ENCODE measurements at places on chromosomes 1 and 21.
A peak's percentile ranks its signal among the peaks of the same experiment; 100 is the strongest.

DNA sequence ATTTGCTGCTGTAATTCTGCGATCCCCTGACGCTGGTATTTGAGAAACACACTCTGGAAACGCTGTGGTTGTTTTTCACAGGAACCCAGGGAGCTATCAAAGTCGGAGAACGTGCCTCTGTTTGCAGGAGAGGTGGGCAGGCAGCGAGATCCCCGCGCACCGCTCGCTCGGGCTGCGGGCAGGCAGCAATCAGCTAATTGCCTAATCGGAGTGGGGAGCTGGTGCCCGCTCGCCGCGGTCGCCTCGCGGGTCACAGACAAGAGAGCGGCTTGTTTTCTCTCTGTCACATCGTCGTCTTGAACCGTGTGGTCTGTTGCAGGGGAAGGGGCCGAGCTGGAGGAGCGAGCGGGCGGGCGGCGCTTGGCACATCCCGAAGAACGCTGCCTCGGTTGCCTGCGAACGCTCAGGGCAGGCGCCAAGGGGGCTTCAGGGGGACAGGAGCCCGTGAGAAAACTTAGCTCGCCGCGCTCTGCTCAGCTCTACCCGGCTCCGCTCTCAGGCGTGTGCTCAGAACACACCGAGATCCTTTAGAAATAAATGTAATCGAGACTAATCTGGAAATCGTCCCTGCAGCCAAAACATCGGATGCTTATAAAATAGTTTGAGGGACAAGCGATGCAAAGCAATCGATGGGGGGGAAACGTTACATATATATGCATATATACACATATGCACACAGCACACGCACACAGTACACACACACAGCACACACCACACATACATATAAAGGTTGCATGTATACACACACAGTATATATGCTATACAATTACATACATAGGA is 93.6 kb upstream of the SMYD2 start:
- no peak for DNase-seq

GRCh38 chr1:3879099-3879498 is 21.0 kb downstream of the C1orf174 start:
- DNase-seq, result no peak

- no peak for DNase-seq
Measured at GRCh38 chr1:15425958-15426357, 12.3 kb upstream of the CTRC start.

DNA sequence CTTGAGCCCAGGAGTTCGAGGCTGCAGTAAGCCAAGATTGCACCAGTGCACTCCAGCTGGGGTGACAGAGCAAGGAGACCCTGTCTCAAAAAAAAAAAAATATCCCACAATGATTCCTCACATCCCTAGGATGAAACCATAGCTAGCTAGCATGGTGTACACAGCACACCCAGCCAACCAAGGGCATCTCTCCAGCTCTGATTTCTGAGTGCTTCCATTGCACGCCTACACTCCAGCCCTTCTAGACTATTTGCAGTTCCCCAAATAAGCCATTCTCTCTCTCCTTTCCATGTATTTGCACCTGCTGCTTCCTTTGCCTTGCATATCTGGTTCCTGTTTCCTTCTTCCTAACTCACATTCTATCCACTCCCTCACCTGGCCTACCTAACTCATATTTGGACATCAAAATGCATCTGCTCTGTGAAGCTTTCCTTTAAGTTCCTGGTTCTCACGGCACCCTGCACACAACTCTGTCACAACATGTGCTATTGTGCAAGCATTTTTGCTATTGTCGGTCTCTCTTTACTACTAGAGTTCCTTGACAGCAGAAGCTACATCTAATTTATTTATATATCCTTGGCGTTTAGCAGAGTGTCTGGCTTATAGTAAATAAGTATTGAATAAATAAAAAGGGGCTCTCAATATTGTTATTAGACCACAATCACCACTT is 2.4 kb upstream of the ELAPOR1 start:
- no peak for DNase-seq

GRCh38 chr1:212698467-212699103 is 1.1 kb downstream of the BATF3 start:
- no peak for DNase-seq

DNA sequence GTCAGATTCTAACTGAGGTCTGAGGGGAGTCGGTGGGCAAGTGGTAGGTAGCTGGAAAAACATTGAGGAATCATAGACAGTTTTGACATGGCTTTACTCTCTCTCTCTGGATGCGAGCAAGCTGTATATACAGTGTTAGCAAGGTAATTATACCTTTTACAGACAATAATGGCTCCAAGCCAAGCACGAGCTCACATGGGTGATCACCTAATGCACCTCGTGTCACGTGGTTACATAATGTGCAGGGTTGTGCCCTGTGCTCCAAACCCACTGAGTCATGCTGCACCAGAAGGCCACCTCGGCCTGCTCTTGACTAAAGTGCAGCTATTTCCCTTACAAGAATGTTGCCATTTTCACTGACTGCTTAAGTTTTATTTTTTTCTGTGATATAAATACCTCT is 7.6 kb upstream of the CLCA2 start:
- no peak for DNase-seq

GRCh38 chr21:37699024-37699775 is 217.1 kb downstream of the KCNJ6 start:
- no peak for DNase-seq

- DNase-seq, result no peak
Measured at GRCh38 chr1:65792669-65793358, at the start of gene PDE4B. Gene PDE4B, plus strand, starts transcription at chr1:65792895.

DNA sequence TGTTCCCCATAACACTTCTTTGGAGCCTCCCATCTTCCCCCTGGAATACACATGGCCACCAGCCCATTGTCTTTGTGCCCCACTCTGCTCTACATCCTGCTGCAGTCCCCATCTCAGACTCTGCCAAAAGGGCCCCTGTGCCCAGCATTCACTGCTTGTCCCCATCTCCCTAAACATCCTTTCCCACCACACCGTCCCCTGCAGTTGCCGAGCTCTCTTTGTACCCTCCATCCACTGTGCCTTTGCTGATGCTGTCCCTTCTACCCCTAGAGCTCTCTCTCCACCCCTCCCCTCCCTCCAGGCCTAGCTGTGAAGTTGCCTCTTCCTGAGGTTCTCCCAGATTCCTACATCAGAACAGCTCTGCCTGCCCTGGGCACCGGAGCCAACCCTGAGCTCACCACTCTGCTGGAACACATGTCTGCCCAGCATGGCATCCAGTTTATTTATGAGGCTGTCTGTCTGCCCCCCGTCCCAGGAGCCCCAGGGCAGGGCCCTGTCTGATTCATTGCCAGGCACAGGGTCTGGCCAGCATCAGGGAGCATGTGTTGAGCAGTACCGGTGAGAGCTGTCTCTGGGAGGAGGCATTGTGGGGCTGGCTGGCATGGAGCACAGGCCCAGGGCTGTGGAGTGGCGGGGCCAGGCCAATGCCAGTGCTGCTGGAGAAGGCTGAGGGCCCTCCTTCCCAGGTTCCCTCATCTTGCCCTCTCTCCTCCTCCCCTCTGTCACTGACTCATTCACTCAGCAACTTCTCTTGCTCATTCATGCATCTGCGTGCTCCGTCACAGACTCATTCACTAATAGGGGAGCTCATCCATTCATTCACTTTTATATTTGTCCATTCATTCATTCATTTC is 28.8 kb downstream of the EDN2 start:
- DNase-seq, result no peak

GRCh38 chr21:45403825-45404729 is 888 bp upstream of the COL18A1 start:
- DNase-seq, result no peak

DNA sequence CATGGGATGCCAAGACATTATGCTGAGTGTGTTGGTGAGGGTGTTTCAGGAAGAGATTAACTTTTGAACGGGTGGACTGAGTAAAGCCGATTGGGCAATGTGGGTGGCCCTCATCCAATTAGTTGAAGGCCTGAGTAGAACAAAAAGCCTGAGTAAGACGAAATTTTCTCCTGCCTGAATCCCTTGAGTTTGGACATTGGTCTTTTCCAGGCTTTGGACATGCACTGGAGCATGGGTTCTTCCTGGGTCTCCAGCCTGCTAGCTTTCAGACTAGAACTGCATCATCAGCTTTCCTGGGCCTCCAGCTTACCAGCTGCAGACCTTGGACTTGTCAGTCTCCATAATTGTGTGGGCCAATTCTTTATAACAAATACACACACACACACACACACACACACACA is 63.6 kb downstream of the NIBAN1 start:
- no peak for DNase-seq

GRCh38 chr1:212487774-212488435 is 55.2 kb downstream of the NENF start:
- DNase-seq, result no peak

GRCh38 chr1:201964261-201964660 is 9.0 kb downstream of the TIMM17A start:
- no peak for DNase-seq

- DNase-seq, result no peak
Measured at GRCh38 chr1:243595527-243596210, 254.4 kb downstream of the AKT3 start.

DNA sequence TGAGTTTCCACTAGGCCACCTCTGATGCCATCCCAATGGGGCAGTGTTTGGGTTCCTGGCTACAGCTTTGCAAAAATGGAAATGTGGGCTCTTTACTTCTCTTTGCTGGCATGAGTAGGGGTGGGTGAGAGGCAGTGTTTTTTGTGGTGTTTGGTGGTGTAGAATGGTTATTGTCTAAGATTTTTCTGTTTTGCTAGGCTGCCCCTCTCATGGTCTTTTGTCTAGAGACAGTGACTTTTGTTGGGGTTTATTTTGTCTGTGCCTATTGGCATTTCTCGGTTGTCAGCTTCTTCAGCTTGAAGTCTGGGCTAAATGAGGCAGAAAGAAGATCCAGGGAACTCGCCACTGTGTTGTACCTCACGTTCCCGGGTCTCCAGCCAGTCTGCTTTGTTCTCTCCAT is 112.1 kb downstream of the CENPF start:
- no peak for DNase-seq

- no peak for DNase-seq
Measured at GRCh38 chr1:55061000-55061705, 21.8 kb downstream of the PCSK9 start.

DNA sequence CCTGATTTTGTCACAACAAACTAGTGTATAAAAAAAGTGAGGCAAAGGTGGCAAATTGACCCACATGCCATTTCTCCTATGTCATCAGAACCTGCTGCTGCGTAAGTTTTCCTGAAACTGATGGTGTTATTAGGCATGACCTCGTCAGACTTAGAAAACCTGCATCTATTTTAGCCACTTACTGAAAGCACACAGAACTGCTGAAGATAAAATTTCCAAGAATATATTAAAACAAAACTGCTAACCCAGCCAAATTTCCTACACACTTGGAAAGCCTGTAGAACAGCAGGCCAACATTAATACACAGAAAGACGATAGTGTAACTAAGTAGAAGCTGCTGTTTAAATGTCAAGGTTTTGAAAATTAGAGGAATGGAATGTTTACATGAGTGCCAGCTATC is 674.5 kb upstream of the CXADR start:
- DNase-seq, result no peak

DNA sequence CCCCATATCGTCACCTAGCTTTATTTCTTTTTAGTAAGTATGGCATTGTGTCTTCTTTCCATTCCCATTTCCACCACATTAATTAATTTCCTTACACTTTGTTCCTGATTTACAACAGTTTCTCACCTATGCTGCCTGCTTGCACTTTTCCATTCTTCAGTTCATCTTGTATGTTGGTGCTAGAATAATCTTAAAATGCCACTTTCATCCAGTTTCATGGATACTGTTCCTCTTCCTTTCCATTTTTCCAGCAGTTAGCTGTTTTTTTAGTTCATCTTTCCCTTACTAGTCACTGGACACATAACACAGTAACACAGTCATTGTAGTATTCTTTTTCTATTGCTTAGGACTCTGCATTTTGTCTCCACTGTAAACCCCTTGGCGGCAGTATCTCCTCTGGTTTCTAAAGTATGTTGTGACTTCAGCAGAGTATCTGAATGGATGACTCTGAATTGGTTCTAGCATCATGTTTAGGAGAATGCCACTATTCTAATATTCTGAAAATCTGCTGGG is 2.1 kb downstream of the CDC7 start:
- no peak for DNase-seq

DNA sequence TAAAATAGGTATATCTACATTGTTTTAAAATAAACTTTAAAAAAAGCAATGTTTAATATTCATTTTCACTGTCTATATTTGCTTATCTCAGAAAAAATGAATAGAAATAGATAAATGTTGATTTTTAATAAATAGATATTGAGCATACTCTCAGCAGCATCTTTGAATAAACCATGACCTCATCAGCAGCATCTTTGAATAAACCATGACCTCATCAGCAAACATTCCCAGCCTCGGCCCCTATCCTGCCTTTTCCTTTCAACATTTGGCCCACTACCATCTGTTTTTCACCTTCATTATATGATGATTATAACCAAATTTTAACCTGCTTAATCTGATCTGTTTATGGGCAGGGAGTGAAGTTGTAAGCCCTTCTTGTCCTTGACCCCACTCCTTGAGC is 148.7 kb upstream of the SAMSN1 start:
- DNase-seq, result no peak

DNA sequence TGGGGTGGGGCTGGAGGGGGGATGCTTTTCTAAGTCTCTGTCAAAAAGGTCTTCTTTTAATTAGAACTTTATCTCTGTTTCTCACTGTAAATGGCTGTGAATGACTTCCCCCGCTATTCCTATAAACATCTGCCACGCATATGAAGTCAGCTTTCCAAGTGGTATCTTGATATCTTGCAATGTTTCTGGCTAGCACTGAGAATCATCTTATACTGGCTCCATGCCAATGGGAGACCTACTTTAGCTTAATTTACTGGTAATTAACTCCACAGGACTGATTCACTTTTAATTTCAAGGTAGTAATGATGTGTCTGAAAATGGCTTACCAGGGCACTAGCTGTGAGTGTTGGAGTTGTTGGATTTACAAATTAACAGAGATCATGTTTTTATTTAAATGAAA is 4.3 kb downstream of the GPR88 start:
- no peak for DNase-seq

DNA sequence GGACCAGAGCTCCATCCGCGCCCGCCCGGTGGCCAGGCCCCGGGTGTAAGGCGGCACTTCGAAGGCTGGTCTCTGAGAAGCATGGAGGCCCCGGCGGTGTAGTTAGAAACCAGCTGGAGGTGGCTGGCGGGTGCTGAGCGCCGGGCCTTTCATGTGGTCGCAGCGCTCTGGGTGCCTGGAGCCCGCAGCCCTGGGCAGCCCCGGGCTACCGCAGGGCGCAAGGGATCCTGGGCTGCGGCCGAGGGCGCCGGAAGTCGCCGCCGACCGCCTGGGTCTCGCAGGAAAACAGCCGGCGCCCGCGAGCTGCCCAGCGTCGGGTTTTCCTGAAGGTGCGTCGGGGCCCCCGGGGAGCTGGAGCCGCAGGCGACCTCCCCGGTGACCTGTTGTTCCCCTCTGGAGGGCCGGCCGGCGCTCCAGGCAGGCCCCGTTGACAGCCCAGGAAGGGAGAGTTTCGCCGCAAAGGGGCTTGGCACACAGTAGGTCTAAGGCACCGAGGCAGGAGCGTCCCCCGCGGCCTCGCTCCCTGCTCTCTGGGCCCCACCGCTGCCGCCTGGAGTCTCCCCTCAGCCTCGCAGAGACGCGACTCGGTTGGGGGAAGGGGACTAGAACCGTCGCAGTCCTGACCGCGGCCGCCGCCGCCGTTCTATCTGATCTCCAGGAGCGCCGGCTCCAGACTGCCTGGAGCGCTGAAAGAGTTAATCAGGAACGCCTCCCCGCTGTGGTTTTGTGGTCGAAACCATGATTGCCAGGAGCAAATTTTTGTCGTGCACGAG is 2.7 kb downstream of the GRHL3 start:
- DNase-seq, result peak; percentile 22

- DNase-seq, result no peak
Measured at GRCh38 chr1:110098222-110099026, 13.8 kb upstream of the UBL4B start.

- DNase-seq, result no peak
Measured at GRCh38 chr1:219153723-219154122, 20.0 kb upstream of the LYPLAL1 start.

Measured in stimulated activated CD8-positive, alpha-beta memory T cell treated with anti-CD3 and anti-CD28 coated beads, Interleukin-7, amount 100 ng/mL, for 1 hour (primary cell).